ENCODE measurements at places on chromosomes 6 and 20.

DNA sequence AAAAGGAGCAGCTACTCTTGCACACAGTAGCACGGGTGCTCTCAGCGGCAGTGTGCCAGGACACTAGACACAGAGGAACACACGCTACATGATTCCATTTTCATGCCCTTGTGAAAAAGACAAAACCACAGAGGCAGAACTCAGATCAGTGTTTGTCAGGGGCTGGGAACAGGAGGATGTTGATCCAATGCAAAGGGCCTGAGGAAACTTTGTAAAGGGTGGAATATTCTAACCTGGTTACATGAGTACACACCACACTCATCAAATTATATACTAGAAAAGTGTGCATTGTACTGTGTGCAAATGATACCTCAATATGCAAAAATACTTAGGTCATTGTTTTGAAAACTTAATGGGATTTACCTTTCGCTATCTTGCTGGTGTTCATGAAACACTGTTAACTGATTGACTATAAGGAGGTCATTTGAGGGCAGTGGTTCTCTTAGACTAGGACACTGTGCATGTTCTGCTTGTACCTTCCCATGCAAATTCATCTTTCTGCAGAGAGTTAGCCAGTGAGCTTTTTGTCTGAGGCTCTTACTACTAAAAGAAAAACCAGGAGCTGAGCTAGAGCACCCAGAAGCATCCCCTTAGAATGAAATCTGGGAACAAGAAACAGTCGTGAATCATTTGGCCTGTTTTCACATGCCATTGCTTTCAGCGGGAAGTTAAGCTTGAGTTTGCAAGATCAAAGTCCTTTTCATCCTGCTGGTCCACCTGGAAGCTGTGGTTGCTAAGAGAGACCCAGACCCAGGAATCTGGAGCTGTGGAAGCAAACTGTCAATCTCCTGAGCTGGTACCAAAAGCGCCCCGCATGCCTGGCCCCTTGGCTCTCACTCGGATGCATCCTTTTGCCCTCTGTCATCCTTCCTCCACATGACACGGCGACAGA lies 204.8 kb downstream of the TTLL2 start:
- DNase-seq = no peak

- DNase-seq = no peak
Measured at GRCh38 chr20:11158146-11158545, 484.3 kb upstream of the JAG1 start.

- no peak for DNase-seq
Measured at GRCh38 chr6:134138226-134138975, 86.0 kb upstream of the SLC2A12 start.

DNA sequence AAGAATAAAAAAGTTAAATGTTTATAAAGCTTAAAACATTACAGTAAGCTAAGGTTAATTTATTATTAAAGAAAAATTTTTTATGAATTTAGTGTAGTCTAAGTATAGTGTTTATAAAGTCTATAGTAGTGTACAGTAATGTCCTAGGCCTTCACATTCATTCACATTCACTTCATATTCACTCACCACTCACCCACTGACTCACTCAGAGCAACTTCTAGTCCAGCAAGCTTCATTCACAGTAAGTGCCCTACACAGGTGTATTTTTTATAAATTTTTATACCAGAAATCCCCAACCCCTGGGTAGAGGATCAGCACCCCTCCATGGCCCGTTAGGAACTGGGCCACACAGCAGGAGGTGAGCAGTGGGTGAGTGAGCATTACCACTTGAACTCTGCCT lies 24.3 kb upstream of the ADGRF1 start:
- DNase-seq = no peak

DNA sequence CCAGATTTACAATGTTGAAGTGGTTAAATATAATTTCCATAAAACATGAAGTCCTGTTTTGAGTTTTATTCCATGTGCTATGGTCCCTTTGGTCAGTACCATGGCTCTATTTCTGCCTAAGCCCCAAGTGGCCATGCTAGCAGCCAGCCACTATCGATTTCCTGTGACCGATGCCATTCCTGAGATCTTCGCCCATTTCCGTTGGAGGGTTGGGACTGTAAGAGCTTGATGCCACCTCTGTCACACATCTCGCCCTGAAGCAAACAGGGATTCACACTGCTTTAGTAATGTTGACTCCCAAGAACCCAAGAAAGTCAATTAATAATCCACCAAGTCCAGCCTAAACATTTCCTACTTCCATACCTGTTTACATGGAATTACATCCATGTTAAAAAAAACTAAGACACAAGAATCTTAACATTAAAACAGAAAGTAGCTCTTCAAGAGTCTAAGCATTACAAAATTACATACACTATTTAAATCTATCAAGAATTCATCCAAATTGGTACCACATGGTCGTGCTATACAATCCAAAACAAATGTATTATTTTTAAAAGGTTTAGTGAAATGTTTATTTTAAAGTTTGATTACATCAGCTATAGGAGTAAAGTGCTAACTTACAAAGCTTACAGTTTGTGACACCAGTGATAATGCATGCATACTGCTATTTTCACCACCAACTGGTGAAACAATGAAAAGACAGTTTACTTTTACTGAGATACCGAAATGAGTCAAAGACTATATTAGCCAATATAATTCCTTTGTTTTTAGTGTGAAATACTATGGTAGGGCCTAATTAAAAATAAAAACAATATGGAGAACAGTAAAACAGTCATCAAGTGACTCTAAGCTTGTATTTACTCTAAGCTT lies 2.5 kb downstream of the RBM39 start:
- no peak for DNase-seq

- DNase-seq = no peak
Measured at GRCh38 chr6:35089935-35090505, 51.1 kb downstream of the TCP11 start.

Data from CD4-positive, alpha-beta T cell treated with Interleukin-15 for 1 hour (primary cell).